ENCODE measurements at places on chromosomes 2 and 18.

DNA sequence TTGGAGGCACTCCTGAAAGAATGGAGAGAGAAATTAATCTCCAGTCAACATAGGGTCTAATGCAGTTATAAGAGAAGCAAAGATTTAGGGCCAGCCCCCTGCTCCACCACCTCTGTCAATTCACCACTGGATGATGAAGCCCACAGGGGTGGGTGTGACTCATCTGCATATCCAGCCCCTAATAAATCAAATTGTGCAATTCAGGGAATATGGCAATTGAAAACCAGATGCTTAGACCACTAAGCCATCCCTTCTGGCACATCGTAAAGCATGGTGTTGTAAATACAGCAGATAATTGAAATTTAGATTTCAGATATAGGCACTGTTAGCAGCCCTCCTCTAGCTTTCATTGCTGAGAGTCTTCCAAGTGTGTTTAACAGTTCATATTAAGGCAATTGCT is 541.4 kb downstream of the PARD3B start:
- no peak for DNase-seq

DNA sequence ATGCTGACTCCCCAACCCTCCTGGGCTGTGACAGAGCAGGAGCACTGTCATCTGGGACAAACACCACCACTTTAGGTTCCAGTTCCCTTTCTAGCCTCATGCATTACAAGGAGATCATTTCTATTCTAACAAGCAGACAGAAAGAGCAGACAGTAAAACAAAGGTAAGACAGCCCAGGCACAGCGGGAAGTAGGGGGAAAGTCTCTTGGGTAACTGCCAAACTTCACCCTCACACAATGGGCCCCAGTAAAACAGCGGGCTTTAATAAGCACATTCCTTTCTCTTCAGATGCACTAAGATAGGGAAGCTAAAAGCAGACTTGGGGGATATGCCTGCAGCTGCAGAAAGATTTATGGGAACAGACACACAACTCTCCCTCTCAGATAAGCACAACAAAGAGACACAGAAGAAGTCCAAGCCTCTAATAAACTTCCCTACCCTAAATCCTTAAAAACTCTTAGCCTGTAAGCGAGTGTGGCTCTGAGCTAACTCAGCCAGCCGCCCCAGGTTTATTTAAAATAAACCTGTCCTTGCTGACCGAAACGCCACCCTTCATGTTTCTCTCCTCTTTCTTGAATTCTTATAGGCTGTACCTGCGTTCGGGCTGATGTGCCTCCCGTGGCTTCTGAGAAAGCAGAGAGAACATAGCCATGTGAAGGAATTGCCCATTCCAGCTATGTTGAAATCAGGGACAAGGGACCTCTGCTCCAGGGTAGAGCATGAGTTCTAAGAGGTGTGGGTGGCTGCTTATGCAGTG is 726.8 kb upstream of the DDX18 start:
- DNase-seq, result no peak

DNA sequence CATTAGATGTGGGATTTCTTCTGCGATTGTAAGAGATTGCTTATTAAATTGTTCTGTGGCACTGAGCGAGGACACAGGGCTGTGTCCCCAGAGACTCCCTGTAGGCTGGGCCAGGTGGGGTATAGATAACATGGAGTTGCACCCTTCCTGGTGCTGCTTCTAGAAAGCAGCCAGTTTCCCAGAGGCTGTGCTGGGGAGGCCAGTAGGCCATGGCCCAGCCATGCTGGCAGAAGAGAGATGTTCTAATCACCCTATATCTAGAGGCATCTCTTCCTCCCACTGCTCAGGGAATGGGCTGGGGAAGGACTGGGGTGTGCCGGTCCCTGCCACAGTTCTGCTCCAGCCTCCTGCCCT is 66.9 kb downstream of the HS1BP3 start:
- no peak for DNase-seq

- no peak for DNase-seq
Observed at GRCh38 chr2:238973038-238973739, 125.3 kb downstream of the TWIST2 start.

DNA sequence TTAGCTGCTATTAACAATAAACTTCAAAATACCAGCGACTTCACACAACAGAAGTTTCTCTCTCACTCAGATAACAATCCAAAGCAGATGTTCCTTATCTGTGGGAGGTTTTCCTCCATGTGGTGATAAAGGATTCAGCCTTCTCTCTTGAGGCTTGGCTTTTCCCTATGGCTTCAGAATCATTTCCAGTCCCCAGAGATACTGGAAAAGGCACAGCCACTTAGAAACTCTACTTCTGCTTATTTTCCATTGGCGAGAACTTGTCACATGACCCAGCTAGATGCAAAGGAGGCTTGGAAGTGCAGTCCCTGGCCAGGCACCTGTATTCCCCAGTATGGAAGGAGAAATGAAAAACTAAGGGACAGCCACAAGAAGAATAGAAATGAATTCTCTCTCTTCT is 344.8 kb downstream of the MTX2 start:
- DNase-seq, result no peak

GRCh38 chr2:37615804-37616676 is 55.4 kb downstream of the CDC42EP3 start:
- DNase-seq, result peak; percentile 37

- no peak for DNase-seq
Observed at GRCh38 chr18:25322806-25323205, 29.2 kb downstream of the ZNF521 start.

GRCh38 chr18:52995875-52996274 is 655.9 kb downstream of the DCC start:
- DNase-seq, result no peak

GRCh38 chr2:111135910-111136297 is 15.2 kb downstream of the BCL2L11 start:
- DNase-seq, result no peak

DNA sequence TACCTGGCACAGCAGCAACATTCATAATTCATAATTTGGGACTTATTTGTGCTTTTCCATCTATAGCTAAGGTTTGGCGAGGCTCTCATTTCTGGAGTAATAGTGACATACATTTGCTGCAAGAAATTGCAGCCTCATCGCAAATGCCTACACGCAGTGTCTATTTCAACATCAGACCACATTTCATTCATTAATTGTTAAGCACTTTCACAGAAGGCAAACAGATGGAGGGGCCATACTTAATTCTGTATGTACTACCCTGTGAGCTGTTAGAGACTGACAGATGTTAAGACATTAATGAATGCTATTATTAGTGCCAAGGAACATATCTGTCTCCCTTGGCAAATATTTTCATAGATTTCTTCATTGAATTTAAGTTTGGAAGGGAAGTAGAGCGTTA is 125.7 kb downstream of the UXS1 start:
- DNase-seq, result no peak

DNA sequence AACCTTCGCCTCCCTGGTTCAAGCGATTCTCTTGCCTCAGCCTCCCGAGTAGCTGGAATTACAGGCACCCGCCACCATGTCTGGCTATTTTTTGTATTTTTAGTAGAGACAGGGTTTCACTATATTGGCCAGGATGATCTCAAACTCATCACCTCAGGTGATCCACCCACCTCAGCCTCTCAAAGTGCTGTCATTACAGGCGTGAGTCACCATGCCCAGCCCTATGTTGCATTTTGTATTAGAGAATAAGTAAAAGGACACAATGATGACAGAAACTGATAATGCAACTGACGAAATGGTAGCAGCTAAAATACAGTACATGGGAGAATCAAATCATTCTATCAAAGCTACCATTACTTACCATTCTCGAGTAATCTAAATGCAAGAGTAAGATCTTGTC is 276.7 kb downstream of the DSEL start:
- DNase-seq, result no peak

DNA sequence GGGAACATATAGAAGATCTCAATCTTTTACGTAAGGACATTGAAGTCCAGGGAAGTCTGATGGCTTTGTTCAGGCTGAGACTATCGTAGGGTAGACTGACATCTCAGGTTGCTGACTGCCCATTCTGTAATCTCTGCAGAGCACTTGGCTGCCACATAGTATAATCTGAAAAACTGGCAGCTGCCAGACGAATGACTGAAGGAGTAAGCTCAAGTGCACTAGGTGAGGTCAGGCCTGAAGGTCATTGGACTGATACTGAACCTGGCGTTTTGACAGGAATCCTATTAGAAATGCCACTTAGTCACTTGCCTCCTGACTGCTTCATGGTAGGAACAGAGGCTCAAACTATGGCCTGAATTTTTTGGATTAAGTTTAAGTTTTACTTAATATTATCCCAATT is 23.5 kb downstream of the GPD2 start:
- DNase-seq, result no peak

- DNase-seq, result no peak
Observed at GRCh38 chr2:120012363-120012762, 514 bp upstream of the EPB41L5 start.

DNA sequence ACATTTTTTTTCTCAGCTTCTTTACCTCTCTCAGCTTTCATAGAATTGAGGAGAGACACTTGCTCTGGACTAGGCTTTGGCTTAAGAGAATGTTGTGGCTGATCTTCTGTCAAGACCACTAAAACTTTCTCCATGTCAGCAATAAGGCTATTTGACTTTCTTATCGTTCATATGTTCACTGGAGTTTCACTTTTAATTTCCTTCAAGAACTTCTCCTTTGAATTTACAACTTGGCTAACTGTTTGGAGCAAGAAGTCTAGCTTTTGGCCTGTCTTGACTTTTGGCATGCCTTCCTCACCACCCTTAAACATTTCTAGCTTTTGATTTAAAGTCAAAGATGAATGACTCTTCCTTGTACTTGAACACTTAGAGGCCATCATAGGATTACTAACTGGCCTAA is 104.4 kb upstream of the SLC39A10 start:
- DNase-seq, result no peak

GRCh38 chr2:217279140-217279539 is 419.3 kb upstream of the TNP1 start:
- no peak for DNase-seq

GRCh38 chr2:119028327-119029174 is 86.6 kb downstream of the MARCO start:
- no peak for DNase-seq

DNA sequence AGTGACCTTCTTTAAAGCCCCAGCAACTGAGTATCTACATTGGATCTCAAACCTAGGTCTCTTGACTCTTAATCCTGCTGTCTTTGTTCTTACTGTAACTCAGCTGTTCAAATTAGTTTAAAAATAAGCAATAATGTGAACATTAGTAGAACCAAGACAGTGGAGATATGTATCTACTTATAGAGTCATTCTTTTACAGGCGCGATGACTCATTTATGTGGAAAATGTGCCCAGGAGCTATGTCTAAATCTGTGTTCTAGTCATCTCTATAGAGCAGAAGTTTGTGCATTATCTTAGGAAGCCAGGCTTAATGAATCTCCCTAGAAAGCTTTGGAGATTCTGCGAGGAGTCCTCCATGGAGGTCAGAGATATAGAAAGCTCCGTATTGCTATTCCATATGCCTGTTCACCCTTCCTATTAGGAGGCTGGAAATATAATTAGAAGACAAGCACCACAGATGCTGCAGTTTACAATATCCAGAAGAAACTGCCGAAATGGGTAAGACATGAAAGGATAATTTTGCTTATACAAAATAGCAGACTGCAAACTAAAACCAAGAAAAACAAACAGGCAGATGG is 211.6 kb downstream of the TRIB2 start:
- no peak for DNase-seq

DNA sequence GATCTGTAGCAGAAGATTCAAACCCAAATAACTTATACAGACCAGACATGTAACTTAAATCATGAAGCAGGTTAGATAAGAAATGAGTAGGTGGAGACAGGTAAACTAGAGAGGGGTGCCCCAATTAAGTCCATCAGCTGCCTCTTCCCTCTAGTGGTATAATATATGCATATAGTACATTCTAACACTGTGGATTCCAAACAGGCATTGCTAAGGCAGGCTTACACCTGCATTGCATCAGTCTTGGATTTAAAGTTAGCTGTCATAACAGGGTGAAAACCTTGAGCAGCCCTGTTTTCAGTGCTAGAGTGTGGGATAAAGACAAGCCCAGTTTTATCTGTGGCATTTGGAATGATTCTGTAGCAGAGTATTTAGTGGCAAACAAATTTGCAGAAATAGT is 63.4 kb downstream of the NYAP2 start:
- DNase-seq, result no peak

DNA sequence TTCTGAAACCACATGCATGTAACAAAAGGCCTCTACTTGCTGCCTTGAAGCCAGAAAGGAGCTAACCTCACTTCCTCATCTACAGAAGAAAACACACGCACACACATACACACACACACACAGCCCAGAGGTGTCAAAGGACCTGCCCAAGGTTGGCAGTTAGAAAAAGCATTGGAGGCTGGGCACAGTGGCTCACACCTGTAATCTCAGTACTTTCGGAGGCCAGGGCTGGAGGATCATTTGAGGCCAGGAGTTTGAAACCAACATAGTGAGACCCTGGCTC is 125.9 kb upstream of the RNF152 start:
- no peak for DNase-seq

DNA sequence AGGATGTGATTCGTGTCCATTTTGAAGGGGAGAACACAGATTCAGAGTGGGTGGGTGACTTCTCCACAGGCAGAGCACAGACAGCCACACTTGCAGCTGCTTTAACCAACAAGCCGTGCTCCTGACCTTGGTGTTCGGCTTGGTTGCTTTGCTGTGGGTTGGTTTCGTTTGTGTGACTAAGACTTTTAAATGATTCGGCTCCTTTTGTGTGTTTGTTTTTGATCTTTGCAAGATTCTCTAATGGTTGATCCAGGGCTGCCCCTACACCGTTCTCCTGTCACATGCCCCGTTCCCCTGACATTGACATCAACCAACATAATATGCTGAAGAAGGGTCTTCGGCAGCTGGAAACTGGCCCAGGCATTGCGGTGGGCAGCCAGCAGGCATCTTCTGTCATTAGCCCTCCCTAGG is 95.9 kb upstream of the MBOAT2 start:
- no peak for DNase-seq

- no peak for DNase-seq
Observed at GRCh38 chr2:126699018-126699417, 43.1 kb downstream of the GYPC start.

- DNase-seq, result no peak
Observed at GRCh38 chr2:170986566-170987258, 57.7 kb downstream of the GORASP2 start.

- DNase-seq, result no peak
Observed at GRCh38 chr2:113054066-113054465, 1.4 kb upstream of the IL36B start.

GRCh38 chr2:69689969-69690368 is 46.4 kb upstream of the AAK1 start:
- no peak for DNase-seq

GRCh38 chr2:136386046-136386445 is 268.1 kb upstream of the CXCR4 start:
- no peak for DNase-seq

DNA sequence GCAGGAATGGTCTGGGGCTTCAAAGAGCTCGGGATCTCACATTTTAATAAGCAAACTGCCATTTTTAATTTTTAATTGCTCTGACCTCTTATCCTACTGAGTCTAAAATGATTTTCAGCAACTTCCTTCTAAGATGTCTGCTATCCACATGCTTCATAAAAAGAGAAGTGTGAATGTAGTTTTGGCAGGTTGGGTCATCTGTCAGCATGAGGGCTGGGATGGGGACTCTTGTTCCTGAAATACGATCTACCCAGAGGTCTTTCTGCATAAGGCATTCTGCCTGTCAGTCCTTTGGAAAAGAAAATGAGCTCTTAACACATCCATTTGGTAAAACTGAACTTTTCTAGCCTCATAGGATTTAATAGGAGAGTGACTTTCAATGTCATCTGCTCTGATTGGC is 252.8 kb upstream of the APCDD1 start:
- DNase-seq, result no peak

Data from stimulated activated CD8-positive, alpha-beta memory T cell treated with anti-CD3 and anti-CD28 coated beads, Interleukin-2, amount 100 ng/mL, for 1 hour (primary cell).